NCI-H1417 treated with DMSO at 0.1 percent for 48 hours (cell line): ENCODE measurements at places on chromosomes 6 and 20.

GRCh38 chr20:51480507-51481270, 61.8 kb downstream of the NFATC2 start:
- no peak for DNase-seq

GRCh38 chr6:110778333-110778732, 36.9 kb downstream of the CDK19 start:
- no peak for DNase-seq

- DNase-seq, result no peak
These were observed 198.7 kb upstream of the CEP162 start for GRCh38 chr6:84425971-84426705.

GRCh38 chr6:167974640-167975344, 22.7 kb upstream of the KIF25 start:
- DNase-seq, result no peak

DNA sequence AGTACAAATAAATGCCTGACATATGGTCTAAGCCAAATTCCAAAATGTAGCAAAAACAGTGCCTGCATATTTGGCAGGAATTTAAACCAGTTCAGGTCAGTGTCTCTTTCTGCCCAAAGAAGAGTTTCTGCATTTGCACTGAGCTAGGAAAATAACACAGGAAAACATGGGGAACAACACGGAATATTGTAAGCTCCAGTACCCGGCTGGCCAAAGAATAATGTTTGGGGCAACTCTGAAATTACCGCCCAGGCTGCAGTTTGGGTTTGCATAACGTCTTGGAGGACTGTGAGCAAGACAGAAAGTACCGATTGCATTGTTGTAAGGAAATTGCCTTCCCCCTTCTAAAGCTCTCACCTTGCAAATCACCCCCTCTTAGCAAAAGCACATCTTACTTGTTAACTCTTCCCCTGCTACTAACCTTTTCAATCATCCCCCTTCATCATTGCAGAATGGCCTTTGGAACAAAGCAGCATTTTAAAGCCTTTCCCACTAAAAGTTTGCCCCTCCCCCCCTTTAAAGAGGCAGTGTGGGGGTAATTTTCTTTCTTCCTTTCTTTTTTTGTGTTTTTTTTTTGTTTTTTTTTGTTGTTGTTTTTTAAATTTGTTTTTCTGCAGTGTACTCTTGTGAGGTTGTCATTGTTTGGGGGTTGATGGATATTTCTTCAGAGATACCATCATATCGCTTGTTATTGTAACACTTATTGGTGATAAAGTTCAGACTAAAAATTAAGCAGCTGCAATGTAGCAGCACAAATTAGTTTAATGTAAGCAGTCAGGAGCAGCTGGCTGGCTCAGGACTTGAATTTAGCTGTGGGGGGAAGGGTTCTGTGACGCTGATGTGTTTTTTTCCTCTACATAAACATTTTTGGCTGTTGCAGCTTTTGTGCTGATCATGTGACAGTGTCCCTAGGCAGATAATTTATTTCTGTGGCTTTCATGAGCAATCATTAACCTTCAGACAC, 100.0 kb upstream of the CITED2 start:
- peak; percentile 84 for DNase-seq

DNA sequence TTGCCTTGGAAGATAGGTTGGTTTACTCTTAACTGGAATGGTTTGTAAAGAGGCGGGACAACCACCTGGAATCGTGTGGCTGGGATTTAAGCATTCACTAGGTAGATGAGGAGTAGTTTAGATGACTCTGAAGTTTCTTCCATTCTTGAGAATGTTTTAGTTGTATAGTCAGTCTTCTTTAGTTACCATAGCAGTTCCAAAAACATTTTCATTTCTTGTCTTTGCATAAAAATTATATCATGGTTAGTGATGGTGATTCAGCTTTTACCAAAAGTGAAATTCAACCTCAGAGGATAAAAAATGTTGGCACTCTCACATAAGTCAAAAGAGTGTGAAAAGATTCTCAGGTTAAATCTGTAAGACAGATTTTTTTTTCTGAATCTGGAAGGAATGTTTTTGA, 70.3 kb downstream of the SMAP1 start:
- no peak for DNase-seq

DNA sequence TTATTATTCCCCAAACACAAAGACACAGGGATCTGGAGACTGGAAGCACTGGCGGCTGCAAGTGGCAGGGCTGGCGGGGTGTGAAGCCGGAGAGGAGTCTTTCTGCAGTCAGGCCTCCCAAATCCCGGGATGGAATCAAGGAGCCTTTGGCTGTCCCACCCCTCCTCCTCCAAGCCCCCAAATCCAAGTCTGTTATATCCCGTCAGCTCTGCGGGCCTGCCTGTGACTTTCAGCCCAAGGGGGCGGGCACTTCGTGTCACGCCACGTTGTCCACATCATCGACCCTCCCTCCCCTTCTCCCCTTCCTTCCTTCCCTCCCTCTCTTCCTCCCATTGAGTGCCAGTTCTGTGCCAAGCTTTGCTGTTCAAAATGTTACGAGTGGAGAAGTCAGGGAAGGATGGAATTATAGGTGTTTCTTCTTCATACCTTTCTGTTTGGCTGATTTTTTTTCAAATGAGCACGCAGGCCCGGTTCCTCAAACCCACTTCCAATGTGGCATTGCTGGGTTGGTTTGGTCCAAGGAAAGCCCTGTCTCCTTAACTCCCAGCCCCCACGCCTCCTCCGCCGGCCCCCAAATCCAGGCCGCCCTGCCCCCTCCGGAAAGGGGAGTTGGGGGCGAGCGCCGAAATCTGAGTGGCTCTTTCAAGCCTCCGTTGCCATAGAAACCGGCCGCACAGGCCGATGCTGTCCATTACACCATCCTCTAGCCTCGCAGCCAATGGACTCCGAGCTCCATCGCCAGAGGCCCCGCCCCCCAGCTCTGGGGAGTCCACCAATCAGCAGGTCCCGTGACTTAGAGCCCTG, 12.7 kb downstream of the ZCCHC3 start:
- peak; percentile 67 for DNase-seq

DNA sequence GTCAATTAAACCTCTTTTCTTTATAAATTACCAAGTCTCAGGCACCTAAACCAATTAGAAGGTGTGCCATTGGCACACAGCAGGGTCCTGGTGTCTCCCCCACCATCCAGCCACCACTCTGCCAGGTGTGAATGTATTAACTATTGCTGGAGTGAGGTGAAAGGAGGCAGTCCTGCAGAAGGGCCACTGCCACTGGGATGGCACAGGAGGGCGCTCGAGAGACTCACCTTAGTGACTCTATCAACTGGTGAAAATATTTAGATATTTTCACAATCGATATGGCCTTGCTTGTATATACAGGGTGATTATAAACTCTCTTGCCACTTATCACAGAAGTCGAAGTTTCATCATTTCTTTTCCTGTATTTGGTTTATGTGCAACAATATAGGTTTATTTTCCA, 145.6 kb upstream of the ESR1 start:
- DNase-seq, result no peak

- DNase-seq, result no peak
These were observed 25.8 kb downstream of the CDKAL1 start for GRCh38 chr6:20559924-20560551.

DNA sequence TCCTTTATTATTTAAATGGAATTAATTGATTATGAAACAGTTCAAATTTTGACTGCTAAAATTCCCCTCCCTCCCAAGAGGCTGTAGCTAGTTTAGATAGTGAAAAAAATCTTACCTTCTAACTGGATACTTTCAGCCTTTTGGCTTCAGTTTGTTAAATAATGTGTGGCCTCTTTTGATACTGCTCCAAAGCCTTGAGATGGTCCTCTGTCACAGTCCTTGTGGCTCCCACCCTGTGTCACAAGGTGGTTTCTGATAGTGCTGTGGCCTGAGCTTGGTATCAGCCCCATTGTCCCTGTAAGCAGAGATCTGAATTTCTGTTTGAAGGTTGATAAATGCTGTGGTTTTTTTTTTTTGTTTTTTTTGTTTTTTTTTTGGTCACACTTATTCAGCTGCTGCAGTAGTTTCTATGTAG, 20.8 kb downstream of the PANK2 start:
- no peak for DNase-seq

DNA sequence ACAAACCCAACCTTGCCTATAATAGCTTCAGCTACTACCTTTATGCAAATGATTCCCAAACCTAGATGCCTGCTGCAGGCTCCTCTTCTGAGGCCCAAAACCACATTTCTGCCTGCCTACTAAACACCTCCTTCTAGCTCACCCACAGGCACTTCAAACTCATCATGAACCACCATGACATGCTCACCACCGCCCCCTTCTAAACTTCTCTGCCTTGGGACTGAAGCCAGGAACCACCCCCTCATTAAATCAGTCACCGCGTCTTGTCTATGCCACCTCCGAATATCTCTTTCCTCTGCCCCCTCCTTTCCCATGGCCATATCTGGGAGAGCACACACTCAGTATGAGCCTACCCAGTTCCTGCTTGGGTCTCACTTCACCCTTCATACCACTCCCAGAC, 101.2 kb downstream of the SNAP25 start:
- DNase-seq, result no peak

DNA sequence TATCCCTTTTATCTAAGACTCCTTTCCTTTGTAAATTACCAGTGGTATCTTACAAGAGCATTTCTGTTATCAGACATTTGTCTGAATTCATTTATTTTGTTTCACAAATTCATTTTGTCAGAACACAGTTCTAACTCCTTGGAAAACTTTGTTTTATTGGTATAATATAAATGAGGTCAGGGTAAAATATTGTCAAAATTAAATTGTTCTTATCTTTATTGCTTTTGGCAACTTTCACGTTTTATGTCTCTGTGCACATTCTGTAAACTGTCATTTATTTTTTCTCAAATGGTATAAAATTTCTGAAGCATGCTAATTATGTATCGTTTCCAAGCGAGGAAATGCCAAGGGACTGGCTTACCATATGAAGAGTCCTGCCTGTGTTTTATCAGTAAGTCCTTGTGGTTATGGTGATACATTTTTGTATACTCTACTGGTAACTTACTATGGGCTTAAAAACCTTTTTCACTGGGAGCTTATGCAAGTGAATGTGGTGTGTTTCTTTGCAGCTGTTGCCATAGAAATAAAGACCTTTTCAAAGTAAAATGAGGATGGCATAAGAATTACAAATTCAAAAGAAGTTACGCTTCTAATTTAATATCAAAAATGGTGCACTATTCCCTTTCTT, 214.2 kb downstream of the COL19A1 start:
- no peak for DNase-seq

- no peak for DNase-seq
These were observed 22.2 kb downstream of the CEP57L1 start for GRCh38 chr6:109117346-109118035.

DNA sequence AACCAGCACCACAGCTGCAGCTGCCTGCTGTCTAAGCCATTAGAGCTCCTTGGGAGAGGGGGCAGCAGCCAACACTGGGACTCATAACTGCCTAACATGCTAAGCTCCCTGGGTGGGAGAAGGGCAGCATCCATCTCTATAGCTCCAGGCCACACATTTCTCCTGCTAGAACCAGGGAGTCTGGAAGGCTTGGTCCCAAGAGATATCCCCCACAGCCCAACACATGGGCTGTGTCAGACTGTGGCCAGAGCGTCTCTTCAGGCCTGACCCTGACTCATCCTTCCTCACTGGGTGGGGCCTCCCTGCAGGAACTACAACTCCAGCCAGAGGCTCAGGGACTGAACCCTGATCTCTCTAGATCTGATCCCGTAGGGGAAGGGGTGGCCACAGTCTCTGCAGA, 411.1 kb downstream of the HDGFL1 start:
- no peak for DNase-seq

DNA sequence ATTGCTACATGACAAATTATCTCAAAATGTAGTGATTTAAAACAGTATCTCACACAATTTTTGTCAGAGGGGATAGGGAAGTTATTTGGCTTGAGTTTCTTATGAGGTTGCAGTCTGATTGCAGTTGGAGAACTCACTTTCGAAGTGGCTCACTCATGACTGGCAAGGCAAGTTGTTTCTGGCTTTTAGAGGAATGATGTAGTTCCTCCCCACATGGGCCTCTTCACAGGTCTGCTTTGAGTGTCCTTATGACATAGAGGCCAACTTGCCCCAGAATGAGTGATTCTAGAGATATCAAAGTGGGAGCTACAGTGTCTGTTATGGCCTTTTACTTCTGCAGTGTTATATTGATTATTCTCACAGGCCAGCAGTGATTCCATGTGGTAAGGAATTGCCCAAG, 6.1 kb downstream of the DOP1A start:
- no peak for DNase-seq

- DNase-seq, result no peak
These were observed 82.6 kb upstream of the CCDC167 start for GRCh38 chr6:37582306-37582705.
